ENCODE measurements at places on chromosomes 13 and 19. TPM values are rescaled to one million over a fixed set of nuclear protein-coding genes. Genes with fewer than 3 reads are reported as not detected.

GRCh38 chr13:78786459-78786858 is 127.5 kb upstream of the OBI1 start:
- peak; percentile 43 for DNase-seq

GRCh38 chr13:51981355-51981754 is 29.9 kb downstream of the ATP7B start:
- no peak for DNase-seq

DNA sequence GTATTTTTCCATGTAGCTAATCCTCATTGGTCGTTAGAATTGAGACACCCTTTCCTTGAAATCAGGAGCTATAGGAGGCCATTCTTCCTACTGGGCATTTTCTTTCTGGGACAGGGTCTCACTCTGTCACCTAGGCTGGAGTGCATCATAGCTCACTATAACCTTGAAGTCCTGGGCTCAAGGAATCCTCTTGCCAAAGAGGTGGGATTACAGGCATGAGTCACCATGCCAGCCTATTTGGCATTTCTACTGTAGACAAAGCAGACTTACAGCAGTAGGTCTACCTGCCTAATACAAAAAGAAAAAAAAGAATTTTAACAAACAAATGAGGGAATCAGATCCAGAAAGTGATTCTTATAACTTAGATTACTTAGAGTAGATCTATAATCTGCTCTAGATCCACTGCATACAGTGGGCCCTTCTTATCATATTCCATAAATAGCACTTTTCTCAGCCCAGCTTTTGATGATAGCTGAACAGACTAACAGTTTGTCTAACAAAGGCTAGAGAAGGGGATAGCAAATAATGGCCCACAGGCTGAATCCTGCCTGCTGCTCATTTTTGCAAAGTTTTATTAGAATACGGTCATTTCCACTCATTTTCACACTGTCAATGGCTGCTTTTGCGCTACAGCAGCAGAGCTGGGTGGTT is 36.7 kb upstream of the USPL1 start:
- peak; percentile 30 for DNase-seq

- DNase-seq, result no peak
These were observed 222.7 kb upstream of the SOX1 start for GRCh38 chr13:111844222-111844671.

DNA sequence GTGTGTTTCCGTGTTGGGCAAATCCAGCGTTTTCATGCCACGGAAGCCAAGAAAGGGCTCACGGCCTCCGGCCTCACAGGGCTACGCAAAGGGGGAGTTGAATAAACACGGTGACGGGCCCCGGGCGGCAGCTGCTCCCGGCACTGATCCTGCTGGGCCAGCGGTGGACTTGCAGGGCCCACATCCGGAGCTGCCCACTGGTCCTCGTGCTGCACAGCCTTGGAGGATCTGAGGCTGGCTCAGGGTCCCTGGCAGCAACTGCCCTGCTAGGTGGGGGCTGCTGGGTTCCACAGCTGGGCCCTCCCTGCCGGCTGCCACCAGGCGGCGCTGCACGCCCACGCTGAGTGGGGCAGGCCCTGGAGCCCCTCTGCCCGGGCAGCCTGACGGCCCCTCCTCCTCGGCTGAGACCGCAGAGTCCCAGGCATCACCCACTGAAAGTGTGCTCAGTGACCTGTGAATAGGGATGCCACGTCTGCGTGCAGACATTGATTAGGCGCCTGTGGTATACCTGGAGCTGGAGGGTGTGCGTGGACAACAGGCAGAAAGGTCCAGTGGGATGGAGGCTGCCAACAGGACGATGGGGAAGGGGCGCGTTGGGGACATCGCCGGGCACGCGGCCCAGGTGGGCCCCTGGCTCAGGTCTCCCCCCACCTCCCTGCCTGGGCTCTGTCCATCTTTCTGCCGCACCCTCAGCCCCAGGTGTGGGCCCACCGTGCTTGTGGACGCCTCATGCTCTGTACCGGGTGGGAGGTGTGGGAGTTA is 5.3 kb upstream of the HCN2 start:
- peak; percentile 83 for DNase-seq

DNA sequence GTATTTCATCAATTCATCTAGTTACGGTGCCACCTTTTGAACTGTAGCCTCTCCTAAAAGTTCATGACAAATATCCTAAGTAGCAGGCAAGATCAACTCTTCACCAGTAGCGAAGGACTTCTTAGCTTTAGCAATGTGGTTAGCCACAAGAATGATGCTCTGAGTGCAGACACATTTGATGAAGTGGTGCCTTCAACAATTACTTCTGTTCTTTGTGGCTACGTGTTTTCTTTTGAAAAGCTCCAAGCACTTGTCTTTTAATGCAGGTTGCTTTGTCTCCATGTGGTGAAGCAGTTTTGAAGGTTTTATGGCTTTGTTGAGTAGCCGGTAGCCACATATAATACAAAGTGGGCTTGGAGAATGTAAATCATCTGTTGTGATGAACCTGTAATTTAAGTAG is 194.7 kb downstream of the B3GLCT start:
- no peak for DNase-seq

DNA sequence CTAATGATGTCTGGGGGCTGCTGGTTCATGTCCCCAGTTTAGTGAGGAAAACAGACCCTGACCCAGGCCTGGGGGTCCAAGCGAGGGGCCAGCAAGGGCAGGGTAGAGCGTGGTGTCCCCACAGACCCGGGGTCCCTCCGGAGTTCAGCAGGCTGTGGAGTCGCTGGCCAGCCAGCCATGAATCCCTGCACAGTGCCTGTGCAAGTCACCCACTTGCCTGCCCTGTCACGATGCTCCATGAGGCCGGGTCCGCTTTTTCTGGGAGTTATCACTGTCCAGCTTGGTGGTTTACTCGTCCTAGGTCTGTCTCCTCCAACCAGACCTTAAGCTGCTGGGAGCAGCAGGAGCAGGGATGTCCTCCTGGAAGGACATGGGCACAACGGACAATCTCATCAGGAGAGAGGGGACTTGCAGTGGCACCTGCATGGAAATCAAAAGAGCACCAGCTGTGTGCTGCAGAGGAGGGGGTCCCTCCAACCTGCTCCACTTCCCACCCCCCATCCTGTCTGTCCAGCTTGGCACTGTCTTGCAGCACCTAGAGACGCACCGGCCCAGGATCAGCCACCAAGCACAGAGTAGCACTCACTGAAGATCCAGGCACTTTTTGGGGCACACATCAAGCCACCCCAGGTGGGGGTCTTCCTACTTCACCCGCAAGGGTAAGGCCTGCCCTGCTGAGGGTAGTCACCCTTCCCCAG is 121.8 kb downstream of the URI1 start:
- DNase-seq, result no peak

DNA sequence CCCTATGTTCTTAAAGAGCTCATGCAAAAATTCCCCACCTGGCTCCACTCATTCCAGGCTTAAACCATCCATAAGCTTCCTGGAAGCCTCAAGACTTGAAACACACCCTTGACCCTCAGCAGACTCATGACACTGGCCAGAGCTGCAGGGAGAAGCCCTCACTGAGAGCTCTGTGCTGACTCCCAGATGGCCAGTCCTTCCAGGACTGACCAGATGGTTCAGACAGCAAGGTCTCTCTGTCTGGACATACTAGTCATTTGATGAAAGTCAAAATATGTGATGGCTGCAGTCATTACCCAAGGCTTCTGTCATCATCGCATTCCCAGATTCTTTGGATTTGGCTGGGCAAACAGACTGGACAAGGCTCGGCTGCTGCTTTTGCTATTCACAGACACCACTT is 397.4 kb downstream of the FOXO1 start:
- no peak for DNase-seq

CYP4F8 gene
- total RNA-seq, result not detected

URAD gene
- total RNA-seq, result not detected
